ENCODE measurements at places on chromosomes 2 and 18.

DNA sequence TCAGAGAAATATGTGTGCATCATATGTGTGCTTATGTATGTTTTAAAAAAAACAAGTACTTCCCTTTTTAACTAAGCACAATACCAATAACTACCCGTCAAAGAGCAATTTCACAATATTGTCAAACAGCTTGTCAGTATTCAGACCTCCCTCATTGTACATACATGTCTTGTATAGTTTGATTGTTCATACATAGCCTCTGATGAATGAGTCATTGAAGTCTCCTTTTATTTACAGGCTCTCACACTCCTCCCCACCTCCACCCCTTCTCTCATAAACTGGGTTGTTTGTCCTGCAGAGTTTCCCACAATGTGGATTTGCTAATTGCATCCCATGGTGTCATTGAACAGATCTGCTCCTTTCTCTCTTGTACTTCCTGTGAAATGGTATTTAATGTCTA is 132.8 kb upstream of the L3MBTL4 start:
- DNase-seq = no peak

DNA sequence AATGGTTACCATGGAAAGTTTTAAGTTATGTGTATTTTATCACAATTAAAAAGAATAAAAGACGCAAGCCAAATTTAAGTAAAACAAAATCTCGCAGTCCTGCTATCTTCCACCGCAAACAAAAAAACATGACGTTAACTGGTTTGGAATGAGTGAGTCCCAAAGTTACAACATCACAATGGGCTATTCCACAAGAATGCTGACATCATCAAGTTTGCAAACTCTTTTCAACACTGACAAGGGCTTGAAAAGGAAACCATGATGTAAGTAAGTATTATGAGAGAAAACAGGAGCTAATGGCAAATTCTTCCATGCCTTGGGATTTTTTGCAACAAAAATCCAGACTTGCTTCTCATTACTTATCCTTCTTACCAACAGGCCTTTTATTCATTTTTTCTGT is 31.1 kb downstream of the SIGLEC15 start:
- DNase-seq = no peak

GRCh38 chr2:100818003-100818605 is 1.8 kb upstream of the NPAS2 start:
- DNase-seq = no peak

DNA sequence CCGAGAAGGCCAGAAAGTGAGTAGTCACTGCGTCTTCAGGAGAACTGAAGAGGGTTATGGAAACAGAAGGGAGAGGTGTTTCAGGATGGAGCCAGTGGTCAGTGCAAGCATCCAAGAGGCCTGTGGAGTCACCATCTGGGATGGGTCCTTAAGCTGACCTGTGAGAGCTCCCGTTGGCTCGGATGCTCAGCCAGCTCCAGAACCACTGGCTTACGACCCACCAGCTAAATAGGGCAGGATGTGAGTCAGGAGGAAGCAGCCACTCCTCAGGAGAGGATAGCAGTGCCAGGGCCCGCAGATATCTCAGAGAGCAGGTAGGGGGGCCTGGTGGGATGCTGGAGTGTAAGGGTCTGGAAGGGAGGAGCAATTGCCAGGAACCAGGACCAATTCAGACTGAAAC is 63.1 kb upstream of the B3GNT7 start:
- no peak for DNase-seq

DNA sequence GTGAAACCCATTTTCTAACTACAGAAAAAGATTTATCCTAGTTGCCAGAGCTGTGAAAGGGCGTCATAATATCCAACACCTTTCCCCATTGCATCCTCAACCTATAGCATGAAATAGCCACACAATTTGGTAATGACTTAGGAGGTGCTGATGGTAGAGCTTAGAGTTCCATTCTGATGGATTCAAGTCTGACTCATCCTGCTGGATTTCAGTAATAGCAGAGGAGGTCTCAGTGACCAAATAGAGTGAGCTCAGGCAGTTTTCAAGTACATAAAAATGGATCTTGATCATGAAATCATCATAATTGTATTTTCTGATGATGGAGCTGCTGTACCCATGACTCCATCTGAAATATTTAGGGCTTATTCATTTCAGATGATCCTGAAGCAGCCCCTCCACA is 270.7 kb upstream of the KLHL29 start:
- DNase-seq = no peak

DNA sequence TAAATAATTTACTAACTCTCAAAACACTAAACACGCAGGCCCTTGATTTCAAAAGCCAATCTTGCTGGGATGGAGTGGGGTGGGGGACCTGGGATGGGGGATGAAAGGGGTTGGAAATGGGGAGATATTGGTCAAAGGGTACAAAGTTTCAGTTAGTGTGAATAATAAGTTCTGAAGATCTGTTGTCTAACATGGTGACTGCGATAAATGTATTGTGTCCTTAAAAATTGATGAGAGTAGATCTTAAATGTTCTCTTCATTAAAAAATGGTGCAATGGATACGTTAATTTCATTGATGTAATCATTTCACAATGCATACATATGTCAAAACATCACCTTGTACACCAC is 505 bp upstream of the ACYP2 start:
- DNase-seq = no peak

DNA sequence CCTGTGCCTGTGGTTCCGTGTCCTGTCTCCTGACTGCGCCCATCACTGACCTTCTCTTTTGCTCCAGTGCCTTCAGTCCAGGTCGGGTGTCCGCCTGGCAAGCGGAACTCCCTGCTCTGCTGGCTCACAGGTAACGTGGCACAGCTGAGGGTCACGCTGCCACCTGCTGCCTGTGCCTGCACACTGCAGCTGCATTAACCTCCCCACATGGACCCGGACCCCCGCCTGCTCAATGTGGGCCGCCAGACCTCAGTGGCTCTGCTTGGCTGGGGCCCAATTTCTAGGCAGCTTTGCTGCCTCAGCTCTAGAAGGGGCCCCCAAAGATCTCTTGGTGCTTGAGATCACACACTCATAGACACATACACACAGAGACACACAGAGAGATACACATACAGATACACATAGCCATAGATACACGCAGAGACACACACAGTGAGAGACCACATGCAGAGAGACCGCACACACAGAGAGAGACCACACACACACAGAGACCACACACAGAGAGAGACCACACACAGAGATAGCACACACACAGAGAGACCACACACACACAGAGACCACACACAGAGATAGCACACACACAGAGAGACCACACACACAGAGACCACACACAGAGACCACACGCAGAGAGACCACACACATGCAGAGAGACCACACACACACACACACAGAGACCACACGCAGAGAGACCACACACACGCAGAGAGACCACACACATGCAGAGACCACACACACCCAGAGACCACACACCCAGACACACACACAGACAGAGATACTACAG is 14.9 kb upstream of the CNNM3 start:
- peak; percentile 79 for DNase-seq

DNA sequence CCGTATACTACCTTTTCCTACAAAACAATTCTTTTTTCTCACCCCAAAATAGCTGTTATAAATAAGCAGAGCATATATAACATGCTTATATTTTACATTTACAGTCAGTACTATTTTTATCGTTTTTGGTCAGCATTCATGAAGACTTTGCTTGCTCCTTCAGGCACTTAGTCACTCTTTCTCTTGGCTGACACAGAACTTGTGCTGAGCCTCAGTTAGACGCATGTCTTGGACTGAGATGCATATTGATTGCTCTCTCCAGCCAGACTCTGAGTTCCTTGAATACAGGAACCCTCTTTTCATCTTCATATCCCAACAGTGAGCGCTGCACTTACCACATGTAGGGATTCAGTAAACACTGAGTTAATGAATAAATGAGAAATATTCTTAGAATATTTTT is 158.3 kb downstream of the RTN4 start:
- DNase-seq = no peak

DNA sequence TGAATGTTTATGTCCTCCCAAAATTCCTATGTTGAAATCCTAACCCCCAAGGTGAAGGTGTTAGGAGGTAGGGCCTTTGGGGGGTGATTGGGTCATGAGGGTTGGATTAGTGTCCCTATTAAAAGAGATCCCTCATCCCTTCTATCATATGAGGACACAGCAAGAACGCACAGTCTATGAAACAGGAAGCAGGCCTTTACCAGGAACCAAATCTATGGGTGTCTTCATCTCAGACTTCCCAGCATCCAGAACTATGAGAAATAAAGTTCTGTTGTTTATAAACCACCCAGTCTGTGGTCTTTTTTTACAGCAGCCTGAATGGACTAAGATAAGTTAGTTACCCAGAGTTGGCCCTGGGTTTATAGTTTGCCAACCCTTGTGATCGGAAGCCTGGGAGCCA is 153.1 kb downstream of the INO80D start:
- DNase-seq = no peak

- no peak for DNase-seq
These were observed 49.4 kb downstream of the POLE4 start for GRCh38 chr2:75007819-75008218.

DNA sequence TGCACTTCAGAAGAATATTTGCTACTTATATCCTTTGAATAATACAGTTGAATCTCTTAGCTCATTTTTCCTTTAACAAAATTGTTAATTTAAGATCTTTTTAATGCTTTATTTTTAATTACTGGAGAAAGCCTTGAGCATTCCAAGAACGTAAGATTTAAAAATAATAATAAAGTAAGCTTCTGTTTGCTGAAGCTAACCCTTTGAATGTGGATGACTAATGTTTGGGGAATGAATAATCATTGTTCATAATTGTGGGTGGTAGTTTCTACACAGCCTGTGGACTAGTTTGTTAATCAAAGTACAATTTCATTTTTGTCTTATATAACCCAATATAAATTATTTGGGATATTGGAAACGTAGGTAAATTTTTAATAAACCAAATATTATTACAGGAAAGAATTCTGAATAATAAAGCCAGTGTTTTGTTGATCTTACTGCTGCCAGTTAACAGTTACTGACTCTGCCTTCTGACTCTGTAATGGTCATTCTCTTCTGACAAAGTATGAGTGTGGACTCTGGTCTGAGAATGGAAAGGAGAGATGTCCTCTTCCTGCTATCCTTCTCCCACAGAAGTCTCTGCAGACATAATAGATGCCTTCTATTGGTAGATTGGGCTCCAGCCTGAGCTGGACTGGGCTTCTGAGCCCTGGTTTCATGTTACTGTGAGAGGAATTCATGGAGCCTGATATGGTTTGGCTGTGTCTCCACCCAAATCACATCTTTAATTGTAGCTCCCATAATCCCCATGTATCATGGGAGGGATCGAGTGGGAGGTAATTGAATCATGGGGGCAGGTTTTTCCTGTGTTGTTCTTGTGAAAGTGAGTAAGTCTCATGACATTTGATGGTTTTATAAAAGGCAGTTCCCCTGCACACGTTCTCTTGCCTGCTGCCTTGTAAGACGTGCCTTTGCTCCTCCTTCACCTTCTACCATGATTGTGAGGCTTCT is 292.7 kb upstream of the SLC39A10 start:
- DNase-seq = no peak

- no peak for DNase-seq
These were observed 213.2 kb downstream of the KCNJ3 start for GRCh38 chr2:154911729-154912128.

DNA sequence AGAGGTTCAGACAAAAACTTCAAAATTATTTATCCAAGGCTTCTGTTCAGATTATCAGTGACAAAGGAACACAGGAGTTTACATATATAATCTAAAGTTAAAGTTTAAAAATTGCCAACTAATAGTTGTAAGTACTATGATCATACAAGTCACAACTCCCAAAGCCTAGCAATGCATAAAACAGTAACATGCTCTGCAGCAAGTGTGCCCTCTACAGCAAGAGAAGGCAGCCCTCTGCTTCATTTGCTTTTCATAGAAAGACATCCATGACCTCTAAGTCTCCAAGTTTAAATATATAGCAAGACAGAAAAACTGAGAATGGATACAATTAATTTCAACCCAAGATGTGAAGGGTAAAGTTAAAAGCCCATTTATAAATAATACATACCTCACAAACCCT is 13.3 kb downstream of the RAB1A start:
- no peak for DNase-seq

DNA sequence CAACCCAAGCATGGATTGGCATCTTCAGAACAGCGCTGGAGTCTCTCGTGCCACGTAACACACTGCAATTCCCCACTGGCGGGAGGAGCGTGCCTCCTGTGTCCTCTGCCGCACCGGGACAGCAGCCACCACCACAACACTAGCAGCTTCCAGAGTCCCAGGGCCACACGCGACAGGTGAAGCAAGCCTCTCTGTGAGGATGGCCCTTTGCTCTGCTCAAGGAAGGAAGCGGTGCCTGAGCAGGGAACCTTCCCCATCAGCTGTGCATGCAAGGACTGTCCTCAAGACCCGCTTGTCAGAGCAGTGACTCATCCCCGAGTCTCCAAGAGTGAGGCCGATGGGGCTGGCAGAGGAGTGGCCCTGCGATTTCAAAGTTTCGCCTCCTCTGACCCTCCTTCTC is 44.0 kb downstream of the TTC32 start:
- DNase-seq = no peak

DNA sequence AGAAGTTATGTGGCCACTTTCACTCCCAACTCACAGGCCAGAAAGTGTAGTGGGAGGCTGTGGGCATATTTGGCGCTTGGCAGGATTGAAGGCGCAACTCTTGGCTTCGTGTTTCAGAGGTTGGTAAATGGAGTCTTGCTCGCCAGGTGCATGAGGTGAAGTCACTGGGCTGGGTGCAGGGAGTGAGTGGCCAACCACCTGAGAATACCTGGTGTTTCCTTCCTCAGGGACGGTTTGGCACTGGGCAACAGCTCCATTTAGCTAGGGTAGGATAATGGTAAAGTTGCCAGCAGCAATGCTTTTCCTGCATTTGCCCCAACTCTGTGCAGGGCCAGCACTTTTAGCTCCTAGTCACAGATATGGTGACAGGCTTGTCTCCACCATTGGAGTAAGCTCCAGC is 115.9 kb downstream of the AGAP1 start:
- DNase-seq = no peak

GRCh38 chr18:13726232-13726971 is at the start of the genes FAM210A and RNMT:
Gene FAM210A (minus strand): TSS chr18:13726558. CDS start chr18:13682077, 44,481 bp downstream.
Gene RNMT (plus strand): TSS chr18:13726673. CDS start chr18:13731518, 4,845 bp downstream.
- peak; percentile 94 for DNase-seq

GRCh38 chr18:62288665-62289008 is 36.5 kb upstream of the TNFRSF11A start:
- DNase-seq = no peak

DNA sequence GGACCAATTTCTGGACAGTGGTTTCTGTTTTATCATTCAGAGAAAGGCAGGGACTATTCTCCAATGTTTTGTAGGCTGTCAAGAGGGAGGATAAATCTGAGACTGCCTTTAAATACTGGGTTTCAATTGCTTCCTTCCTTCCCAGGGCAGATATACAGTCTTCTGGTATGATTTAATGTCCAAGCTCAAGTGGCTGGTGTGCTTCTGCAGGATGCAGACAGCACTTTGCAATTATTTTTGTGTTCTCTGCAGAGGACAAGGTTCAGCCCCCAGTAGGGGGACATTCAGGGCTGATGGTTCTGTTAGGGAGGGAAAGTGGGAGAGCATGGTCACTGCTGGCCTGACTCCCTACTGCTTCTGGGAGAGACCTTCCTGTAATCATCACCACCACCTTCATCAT is 4.6 kb upstream of the BOD1L2 start:
- no peak for DNase-seq

GRCh38 chr2:11347403-11347959 is 3.0 kb upstream of the ROCK2 start:
- DNase-seq = no peak

- DNase-seq = no peak
These were observed 264.7 kb upstream of the SYT4 start for GRCh38 chr18:43542016-43542415.

All from activated naive CD4-positive, alpha-beta T cell treated with anti-CD3 and anti-CD28 coated beads, Interleukin-2, amount 50 U/mL, for 16 hours (primary cell).